Right atrium auricular region (tissue), 2 donors: ENCODE measurements at places on chromosomes 12 and 14. TPM values are rescaled to one million over a fixed set of nuclear protein-coding genes. Genes with fewer than 3 reads are reported as not detected.

Gene CCNK
- 17.1 TPM for total RNA-seq

Gene AKAP3
- total RNA-seq, result 0.79 TPM

Gene SPRING1
- 12.0 TPM for total RNA-seq

Gene RAPGEF3
- 19.8 TPM for total RNA-seq

Gene GYS2
- not detected for total RNA-seq

Gene VRTN
- total RNA-seq, result not detected

Gene KRT77
- not detected for total RNA-seq

Gene LRRC74A
- not detected for total RNA-seq

Gene ACRBP
- 0.43 TPM for total RNA-seq
